ENCODE measurements at places on chromosomes 11 and 22.

DNA sequence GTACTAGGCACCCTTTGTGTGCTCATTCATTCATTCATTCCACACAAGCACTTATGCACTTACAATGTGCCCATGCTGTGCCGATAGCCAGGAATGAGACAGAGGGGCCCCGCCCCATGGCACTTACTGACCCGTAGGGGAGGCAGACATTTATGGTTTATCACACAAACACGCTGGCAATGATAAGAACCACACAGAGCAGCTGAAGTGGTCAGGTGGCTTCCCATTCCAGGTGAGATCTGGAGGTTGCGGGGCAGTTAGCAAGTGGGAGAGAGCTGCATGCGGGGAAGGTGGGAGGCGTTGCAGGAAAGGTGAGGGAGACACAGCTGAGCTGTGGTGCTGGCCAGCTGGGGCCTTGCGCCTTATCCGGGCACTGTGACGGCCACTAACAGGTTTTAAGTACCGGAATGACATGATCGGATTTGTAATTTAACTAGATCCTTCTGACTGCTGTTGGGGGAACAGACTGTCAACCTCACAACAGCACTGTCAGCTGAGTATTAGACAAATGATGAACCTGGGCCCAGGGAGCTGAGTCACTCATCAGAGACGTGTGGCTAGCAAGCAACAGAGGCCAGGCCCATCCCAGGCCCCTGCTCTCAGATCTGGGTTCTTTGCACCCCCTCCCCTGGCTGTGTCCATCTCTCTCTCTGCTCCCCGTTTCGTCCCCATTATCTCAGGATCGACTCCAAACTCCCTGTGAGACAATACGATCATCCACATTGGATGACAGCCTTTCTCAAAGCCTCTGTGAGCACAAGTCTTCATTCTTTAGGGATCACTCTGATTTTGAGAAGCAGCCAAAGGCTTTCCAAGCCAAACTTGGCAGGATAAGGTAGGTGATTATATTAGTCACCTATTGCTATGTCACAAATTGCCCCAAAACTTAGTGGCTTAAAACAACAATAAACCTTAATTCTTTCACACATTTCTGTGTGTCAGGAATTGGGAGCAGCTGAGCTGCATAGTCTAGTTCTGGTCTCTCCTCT, 28.4 kb downstream of the RASD2 start:
- DNase-seq: no peak

GRCh38 chr11:312092-312816, 1.6 kb upstream of the IFITM1 start:
- no peak for DNase-seq

GRCh38 chr11:827146-827896, 398 bp upstream of the CRACR2B start:
- no peak for DNase-seq

DNA sequence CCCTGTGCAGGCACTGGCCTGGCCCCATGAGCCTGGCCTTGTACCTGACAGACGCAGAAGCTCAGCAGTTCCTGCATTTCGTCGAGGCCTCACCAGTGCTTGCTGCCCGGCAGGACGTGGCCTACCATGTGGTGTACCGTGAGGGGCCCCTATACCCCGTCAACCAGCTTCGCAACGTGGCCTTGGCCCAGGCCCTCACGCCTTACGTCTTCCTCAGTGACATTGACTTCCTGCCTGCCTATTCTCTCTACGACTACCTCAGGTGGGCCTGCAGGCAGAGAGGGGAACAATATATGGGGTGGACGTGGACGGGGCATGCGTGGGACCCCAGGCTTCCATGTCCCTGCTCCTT, 4.9 kb downstream of the LARGE2 start:
- no peak for DNase-seq

GRCh38 chr11:133840479-133840941, 4.8 kb downstream of the SPATA19 start:
- DNase-seq: no peak

DNA sequence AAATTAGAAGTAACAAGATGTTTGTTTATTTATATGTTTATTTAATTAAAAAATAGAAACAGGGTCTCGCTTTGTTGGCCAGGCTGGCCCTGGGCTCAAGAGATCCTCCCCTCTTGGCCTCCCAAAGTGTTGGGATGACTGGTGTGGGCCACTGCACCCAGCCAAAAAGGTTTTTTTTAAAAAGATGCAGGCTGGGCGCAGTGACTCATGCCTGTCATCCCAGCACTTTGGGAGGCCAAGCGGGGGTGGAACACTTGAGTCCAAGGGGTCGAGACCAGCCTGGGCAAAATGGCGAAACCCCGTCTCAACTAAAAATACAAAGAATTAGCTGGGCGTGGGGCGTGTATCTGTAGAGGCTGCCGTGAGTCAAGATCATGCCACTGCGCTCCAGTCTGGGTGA, 13.4 kb downstream of the DRD4 start:
- no peak for DNase-seq

- DNase-seq: no peak
Observed at GRCh38 chr22:23749841-23750301, 1.0 kb downstream of the ZNF70 start.

GRCh38 chr11:33636104-33636503, 64.5 kb downstream of the C11orf91 start:
- no peak for DNase-seq

DNA sequence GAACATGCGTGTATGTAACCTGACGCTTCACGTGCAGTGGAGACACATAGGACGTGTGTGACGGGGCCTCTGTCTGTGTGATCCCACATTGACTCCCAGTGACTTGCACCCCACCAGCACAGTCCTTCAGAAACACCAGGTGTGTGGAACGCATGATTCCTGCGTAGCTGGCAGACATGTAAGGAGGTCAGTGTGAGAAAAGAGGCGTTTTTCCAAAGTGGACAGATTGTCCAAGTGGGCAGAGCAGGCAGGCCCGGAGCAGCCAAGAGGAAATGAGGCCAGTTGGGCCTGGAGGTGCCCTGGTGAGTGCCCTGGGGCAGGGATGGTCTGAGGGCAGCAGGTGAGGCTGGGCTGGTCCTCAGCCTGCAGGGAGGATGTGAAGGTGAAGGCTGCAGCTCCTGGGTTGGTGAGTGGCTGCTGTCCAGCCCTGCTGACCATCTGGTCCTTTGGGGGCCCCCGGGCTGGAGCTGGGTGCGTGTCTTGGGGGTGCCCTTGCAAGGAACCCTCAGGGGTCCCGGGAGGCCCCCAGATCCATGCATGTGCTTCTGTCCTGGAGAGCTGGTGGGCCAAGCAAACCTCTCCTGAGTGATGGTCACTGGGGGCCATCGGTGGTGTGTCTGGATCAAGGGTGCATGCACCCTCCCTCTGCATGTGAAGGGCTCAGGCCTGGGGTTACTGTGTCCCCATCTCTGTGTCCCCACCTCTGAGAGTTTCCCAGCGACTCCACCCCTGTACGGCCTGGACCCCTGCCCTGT, 26.6 kb downstream of the SHANK3 start:
- no peak for DNase-seq

GRCh38 chr22:21593406-21594232, 26.1 kb downstream of the UBE2L3 start:
- DNase-seq: no peak

- DNase-seq: no peak
Observed at GRCh38 chr11:70709596-70709995, 311.3 kb downstream of the CTTN start.

DNA sequence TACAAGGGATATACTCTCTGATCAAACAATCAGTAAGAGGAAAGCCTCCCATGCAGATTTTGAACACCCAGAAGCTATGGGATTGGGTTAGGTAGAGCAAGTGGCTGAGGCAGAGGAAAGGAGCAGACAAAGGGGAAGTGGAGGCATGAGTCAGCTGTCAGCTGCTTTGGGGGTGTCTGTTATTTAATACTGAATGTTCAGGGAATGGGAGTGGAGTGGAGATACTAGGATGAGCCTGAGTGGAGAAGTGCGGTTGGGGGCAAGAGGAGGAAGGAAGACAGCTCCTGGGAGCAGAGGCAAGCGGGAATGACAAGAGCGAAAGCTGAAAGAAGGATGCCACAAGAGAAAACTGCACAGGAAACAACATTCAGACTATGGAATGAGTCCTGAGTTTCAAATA, 22.7 kb upstream of the TMPRSS5 start:
- no peak for DNase-seq

GRCh38 chr22:37211075-37211865, 1.0 kb downstream of the SSTR3 start:
- DNase-seq: no peak

DNA sequence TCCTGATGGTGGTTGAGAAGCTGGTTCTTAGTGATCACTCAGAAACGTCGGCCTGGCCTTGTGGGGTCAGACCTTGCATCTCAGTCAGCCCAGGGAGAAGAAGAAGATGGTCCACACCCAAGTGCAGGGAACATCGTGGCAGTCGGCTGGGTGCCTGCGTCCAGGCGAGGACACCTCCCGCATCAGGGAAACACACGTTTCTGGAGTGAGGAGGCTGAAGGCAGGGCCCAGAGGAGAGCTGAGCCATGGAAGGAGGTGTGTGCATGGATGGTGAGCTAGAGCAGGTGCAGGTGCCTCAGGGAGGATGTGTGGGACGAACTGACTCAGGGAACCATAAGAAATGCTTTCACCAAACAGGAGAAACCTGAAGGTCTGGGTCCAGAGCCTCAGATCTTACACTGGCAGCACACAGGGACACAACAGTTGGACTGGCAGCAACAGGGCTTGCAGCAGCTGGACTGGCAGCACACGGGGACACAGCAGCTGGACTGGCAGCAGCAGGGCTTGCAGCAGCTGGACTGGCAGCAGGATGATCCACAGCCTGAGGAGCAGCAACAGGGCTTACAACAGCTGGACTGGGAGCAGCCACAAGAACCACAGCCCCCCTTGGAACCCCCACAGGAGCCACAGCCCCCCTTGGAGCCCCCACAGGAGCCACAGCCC, 632 bp downstream of the KRTAP5-2 start:
- DNase-seq: no peak

DNA sequence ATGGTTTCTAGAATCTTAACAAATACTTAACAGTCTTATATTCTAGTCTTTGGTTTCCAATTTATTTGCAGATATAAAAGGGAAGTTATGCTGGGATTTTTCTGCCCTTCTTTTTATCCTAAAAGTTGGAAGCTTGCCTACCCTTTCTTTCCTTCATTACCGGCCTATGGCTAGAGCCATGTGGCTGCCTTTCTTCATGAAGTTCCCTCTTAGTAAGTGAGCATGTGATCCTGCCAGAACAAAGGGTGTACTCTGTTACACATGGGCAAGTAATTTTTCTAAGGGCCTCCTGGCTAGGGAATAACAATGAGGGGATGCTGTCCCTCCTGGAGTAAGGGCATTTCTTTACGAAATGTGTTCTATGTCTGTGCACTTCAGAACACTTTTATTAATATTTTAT, 252.1 kb upstream of the PITPNB start:
- DNase-seq: no peak

DNA sequence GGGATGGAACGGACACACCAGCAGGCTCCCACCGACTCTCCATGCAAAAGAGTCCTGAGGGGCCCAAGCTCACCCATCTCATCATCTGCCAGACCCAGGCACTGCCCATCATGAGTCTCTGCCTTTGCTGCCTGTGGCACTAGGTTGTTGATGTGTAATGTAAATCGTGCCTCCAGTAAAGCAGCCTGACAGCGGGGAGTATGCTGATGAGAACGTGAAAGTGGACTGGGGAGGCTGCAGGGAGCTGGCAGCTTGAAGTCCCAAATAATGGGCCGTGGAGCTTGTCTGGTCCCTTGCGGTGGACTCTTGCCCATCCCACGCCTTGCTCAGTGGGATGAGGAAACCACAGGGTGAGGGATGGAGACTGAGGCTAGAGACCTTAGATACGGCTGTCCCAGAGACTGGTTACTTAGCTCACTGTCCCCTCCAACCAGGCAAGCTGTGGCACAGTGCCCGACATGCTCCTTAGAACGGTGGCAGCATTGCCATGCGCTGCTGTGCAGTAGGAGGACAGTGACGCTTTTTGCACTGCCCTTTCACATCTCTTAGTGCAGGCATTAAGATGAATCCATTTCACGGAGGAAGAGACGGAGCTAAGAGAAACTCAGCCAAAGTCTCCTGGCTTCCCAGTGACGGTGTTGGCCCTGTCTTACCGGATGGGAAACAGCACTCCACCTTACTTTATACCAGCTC, 39.6 kb upstream of the PLET1 start:
- no peak for DNase-seq

GRCh38 chr11:134666273-134667174, 254.5 kb upstream of the B3GAT1 start:
- DNase-seq: no peak

GRCh38 chr11:117945047-117945810, 16.0 kb upstream of the TMPRSS13 start:
- DNase-seq: no peak

DNA sequence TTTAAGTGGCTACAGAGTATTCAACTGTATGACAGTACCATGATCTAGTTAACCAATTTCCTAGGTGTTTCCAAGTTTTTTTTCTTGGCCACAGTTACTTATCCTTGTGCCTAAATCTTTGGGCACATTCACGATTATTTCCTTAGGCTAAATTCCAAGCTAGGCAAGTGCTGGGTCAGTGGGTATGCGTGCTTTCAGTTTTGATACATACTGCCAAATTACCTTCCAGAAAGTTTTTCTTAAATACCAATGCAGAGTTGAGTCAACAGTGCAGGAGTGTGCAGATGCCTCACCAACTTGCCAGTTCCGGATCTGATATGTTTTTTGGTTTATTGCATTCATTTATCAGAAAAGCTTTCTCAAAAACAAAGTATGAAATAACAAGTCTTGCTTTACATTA, 67.9 kb upstream of the OR4B1 start:
- no peak for DNase-seq

- no peak for DNase-seq
Observed at GRCh38 chr22:31738566-31738965, 11.4 kb downstream of the PRR14L start.

DNA sequence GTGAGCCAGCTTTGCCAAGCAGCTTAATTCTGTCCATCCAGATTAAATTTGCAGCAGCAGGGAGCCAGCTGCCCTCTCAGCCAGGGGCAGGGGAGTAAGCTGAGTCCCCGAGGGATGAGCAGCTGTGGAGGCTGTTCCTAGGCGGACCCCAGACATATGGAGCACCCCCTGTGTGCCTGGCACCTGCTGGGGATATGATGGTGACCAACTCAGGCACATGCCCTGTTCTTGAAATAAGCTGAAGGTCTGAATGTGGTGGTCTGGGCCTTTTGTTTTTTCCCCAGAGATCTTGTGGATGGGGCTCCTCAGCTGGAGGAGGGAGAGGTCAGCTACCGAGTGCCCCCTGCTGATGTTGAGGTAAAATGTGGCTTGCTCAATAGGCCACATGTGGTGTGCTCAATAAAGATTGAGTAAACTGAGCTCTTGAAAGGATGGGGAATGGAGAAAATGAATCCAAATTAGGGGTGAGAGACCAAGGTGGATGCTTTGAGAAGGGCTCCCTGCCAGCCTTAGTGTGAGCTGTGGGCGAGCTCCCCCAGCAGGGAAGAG, 103.3 kb upstream of the NNMT start:
- no peak for DNase-seq

DNA sequence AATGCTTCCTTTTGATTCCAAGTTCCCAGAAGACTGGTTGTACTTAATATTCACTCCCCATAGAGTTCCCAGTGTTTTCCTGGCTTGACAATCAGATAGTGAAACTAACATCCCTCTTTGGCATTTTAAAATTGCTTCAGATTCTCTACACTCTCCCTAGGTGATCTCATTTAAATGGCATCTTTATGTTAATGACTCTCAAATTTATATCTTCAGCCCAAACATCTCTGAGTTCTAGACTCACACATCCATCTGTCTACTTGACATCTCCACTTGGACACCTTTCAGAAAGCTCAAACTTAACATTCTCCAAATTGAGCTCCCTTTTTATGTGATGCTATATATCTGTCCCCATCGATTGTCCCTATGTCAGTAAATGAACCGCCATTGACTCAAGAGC, 232.0 kb downstream of the NTM start:
- no peak for DNase-seq

- DNase-seq: no peak
Observed at GRCh38 chr11:131906963-131907362, 536.5 kb downstream of the NTM start.

- no peak for DNase-seq
Observed at GRCh38 chr11:87347854-87348253, 310.1 kb downstream of the TMEM135 start.

Data from stimulated activated CD4-positive, alpha-beta T cell treated with anti-CD3 and anti-CD28 coated beads, TNF-alpha, amount 100 ng/mL, for 24 hours (primary cell).